ENCODE measurements at places on chromosomes 11 and 22.
A peak's percentile ranks its signal among the peaks of the same experiment; 100 is the strongest.

GRCh38 chr22:37887584-37888378 lies 18.3 kb upstream of the MICALL1 start:
- no peak for DNase-seq

DNA sequence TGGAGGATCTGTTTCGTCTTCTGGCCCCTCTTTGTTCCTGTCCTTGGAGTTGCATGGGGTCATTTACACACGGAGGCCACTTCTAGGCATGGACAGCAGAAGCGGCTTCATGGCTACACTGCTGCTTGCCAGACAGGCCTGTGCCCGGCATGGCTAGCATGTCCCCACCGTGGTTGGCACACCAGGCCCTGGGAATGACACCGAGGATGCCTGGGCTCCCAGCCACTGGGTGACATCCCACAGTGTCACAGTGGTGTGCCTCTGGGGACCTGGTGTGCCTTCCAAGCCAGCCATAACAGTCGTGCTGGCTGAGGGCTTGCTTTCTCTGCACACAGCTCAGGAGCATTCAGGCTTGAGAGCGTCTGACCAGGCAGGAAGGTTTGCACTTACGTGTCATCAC lies 910.1 kb downstream of the TBC1D22A start:
- no peak for DNase-seq

DNA sequence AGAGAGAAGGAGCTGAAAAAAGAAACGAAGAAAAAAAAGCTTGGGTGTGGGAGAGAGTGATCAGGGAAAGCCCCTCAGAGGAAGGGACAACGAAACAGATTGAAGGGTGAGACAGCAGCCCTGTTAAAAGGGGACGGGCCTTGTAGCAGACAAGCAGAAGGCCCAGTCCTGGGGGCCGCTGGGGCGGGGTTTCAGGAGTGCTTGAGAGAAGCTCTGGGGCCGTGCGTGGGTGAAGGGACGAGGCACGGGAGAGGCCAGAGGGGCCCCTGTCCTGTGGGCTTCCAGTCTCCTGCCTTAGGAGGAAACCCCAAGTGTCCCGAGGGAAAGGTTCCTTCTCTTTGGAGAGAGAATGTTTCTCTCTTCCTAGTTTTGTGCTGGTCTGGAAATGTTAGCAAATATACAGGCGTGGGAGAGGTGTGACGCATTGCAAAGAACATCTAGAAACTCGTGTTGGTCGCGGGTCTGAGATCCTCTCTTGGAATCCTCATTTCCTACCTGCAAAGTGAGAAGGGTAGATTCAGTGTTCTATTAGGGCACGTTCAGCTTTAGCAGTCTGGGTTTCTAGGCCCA lies 28.6 kb downstream of the ADAMTS15 start:
- DNase-seq: no peak

DNA sequence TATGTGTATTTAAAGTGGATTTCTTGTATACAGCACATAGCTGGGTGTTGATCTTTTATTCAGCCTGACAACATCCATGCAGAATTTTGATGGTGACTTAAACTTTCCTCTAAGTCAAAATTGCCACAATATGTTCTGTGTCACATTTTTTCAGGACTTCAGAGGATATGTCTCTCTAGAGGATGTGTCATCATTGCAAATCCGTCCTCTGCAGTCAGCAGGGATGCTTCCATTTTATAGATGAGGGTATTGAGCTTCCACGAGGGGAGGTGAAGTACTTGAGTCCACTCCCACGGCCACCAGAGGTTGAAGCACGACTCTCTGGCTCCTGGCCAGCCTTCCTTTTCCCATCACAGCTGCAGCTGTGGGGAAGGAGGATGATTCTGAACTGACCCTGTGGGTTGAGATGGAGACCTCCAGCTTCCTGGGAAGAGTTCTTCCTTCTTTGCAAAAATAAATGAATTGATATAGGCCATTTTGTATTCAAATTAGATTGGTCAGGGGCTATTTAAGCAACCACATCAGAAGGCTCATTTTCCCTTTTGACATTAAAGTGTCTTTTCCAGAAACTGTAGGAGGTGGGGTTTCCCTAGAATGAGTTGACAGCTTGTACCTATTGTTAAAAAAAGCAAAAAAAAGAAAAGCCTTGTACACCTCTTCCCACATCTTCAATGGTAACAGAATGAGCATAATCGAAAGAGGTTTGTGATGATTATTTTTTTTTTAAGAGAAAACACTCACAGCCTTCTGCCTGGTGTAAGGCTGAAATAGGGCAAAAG lies 55.2 kb upstream of the MYEOV start:
- DNase-seq: no peak

- DNase-seq: peak; percentile 75
Observed at GRCh38 chr11:554428-555226, 5.9 kb downstream of the LMNTD2 start.

- DNase-seq: no peak
Observed at GRCh38 chr22:43811777-43812148, 342 bp downstream of the EFCAB6 start.

DNA sequence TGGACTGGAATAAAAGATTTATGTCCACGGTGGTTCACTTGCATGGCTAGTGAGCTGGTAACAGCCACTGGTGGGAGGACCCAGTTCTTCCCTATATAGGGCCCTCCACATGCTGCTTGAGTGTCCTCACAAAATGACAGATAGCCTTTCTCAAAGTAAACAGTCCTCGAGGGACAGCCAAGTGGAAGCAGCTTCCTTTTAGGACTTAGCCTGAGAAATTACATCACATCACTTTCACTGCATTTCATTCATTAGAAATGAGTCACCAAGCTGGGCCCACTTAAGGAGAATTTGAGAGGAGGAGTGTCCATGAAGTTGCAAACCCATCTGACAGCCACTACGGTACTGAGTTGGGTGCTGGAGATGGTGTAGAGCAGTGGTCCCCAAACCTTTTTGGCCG lies 7.0 kb downstream of the ISX start:
- no peak for DNase-seq

DNA sequence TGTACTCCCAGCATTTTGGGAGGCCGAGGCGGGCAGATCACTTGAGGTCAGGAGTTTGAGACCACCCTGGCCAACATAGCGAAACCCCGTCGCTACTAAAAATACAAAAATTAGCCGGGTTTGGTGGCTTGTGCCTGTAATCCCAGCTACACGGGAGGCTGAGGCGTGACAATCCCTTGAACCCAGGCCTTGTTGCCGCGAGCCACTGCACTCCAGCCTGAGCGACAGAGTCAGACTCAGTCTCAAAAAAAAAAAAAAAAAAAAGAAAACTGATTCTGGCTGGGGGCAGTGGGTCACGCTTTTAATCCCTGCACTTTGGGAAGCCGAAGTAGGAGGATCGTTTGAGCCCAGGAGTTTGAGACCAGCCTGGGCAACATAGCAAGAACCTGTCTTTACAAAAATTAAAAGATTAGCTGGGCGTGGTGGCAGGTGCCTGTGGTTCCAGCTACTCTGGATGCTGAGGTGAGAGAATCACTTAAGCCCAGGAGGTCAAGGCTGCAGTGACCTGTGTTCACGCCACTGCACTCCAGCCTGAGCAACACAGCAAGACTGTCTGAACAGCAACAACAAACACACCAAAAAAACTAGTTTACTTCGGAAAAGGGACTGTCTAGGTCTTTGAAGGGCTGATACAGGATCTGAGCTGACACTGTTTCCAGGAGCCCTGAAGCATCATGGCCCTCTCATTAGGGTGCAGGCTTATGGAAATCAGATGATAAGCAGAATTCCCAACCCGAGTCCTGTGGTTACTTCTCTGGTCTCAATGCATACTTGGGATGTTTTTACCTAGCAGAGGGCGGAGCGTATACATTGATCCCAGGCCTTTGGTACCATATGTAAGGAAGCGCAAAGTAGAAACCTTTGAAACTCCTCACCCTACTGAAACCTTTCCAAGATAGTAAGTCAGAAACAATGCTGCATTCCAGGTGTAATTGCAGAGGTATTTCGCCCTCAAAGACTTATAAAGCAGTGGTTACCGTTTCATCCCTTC lies 1.8 kb upstream of the CHKB start:
- no peak for DNase-seq

GRCh38 chr22:45163099-45163450 lies 650 bp upstream of the NUP50 start:
- DNase-seq: no peak

DNA sequence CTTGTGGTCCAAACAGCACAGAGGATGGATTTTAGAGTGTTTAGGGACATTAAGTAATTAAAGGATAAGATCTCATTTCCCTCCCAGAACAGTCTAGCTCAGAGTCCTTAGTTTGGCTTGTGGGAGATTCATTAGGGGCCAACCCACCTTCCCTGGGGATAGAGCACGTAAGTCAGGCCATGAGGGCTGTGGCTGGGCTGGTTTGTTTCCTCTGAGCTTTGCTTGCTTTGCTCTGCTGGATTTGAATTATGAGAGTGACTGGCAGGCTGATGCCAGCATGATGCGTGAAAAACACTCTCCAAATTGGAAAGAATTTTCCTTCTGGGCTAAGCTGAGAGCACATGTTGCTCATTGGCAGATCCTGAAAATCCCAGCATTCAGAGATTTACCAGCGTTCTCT lies 84.7 kb upstream of the HEPHL1 start:
- DNase-seq: no peak

DNA sequence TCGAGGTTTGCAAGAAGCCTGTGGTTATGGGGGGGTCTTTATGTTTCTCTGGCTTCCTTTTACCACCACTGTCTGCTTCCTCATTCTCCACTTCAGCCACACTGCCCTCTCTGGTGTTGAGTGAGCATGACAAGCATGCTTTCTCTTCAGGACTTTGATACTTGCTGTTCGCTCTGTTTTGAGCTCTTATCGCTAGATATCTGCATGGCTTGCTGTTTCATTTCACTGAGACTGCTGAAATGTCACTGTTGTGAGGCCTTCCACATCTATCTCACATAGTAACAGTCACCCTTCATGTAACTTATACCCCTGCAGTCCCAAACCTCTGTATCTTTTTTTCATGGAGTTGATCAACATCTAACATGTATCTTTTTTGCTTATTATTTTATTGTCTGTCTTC lies 59.8 kb downstream of the TMEM135 start:
- peak; percentile 7 for DNase-seq

GRCh38 chr11:125376117-125376516 lies 119.9 kb downstream of the FEZ1 start:
- no peak for DNase-seq

GRCh38 chr11:65297026-65297672 lies 17.5 kb upstream of the CDC42EP2 start:
- DNase-seq: no peak

DNA sequence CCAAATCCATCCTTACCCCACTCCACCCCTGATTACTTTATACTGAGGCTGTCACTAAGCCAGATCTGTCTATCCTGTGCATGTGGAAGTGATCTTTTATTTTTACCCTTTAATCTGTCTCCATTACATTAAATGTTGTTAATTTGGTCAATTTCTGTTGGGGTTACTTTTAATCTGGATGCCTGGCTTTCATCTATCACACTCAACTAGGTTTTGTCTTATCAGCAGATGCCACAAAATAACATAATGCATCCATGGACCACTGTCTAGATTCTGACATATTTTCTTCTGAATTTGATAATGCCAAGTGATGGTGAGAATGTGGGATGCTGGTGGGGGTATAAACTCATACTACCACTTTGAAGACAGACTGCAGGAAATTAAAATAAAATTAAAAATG lies 108.4 kb downstream of the FDX1 start:
- DNase-seq: no peak

DNA sequence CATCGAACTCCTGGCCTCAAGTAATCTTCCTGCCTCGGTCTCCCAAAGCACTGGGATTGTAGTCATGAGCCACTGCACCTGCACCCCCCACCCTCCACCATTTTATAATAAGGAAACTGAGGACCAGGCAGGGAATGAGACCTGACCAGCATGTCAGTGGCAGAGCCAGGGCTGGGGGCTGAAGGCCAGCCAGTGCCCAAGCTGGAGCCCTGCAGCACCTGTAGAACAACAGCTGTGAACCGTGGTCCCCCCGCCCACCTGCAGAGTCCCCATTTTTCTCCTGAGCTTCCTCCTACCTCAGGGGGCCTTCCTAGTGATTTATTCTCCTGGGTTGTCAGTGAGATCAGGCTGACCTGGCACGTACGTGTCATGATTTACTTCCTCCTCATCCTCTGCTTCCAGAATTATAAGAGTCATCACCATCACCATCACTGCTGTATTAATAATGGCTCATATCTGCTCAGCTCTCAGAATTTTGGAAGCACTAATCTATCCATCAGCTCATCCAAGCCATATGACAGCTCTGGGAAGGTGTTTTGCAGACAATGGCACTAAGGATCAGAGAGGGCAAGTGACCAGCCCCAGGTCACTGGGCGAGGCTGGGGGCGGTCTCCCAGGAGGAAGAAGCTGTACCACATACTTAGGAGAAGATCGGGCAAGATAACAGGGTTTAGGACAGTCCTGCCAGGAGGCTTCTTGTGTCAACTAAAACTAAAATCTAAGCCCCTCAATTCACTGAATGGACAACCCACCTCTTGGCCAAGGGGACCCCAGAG lies 5.5 kb upstream of the SLCO2B1 start:
- no peak for DNase-seq

GRCh38 chr22:39312410-39312809 lies 7.0 kb downstream of the RPL3 start:
- DNase-seq: no peak

GRCh38 chr11:15327786-15328231 lies 213.1 kb downstream of the INSC start:
- DNase-seq: no peak

GRCh38 chr11:116276051-116277044 lies 496.4 kb downstream of the BUD13 start:
- peak; percentile 59 for DNase-seq

DNA sequence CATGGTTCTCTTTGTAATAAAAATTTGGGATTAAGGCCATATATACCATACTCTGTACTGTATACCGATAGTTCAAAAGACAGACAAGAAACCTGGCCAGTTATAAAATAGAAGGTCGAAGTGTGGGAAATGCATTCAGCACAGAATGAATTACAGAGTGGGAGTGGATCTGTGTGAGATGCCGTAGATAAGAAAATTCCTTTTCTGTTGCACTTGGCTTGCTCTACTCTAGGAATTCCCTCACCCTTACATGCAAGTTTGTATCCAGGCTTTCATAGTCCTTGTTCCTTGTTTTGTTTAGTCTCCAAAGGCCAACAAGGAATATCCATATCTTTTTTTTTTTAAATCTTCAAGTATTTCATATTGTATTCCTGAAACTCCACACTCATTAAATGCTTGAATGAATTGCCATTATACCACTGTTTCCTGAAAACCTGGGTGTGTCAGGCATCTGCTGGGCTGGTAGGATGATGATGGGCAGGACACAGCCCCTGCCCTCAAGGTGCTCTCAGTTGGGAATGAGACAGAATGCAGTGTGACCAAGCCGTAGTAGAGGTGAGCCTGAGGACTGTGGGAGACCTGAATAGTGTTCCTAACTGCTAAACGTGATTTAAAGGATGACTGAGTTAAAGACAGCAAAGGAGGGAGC lies 53.5 kb downstream of the TEAD1 start:
- DNase-seq: no peak

Measured in activated T-cell treated with anti-CD3 and anti-CD28 coated beads for 1 hour (primary cell).